ENCODE measurements at places on chromosomes 1 and 21. TPM values are rescaled to one million over a fixed set of nuclear protein-coding genes. Genes with fewer than 3 reads are reported as not detected.

GRCh38 chr1:160581961-160582360 lies 2.7 kb upstream of the CD84 start:
- no peak for DNase-seq

GRCh38 chr1:83954166-83954823 lies 44.6 kb downstream of the TTLL7 start:
- DNase-seq: no peak

GRCh38 chr1:37725851-37726613 lies 33.7 kb downstream of the CDCA8 start:
- no peak for DNase-seq

DNA sequence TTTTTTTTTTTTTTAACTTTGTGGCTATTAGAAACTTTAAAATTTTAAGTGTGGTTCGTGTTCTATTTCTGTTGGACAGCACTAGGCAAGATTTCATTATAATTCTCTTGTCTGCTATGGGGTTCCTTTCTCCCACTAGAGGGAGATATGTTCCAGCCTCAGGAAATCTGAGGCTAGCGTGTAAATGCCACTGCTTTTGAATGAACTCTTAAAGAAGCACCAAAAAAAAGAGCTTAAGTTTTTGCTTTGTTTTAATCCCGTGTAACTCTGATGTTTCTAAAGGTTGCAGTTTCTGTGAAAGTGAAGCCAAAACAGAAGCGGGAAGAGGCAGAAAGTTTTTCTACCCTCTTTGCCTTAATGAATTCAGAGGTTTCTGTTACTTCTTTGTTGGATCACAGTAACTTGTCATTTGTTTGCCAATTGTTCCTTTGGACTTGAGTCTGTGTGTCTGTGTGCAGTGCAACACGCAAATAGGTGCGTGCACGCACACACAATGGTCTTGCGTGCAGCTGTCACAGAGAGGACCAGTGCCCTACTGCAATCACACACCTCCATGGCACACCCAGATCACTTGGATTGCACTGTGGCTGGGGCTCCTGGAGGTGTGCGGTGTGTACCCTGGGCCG lies 32.3 kb downstream of the HHAT start:
- peak; percentile 77 for DNase-seq

GRCh38 chr1:19374926-19375325 lies 62.8 kb downstream of the SLC66A1 start:
- no peak for DNase-seq

DNA sequence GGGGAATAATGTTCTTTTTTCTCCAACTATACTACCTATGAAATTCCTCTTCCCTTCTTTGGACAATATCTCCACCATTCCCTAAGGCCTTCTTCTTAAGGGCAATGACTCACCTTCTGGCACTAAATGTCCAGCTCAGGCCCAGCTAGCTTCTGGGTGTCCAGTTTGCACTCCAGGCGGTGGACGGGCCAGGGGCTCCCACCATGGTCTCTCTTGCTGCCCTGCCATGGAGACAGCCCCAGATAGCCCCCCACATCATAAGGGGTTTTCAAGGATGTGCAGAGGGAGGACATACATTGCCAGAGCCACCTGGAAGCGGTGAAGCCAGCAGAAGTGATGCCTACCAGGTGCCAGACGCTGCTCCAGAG lies 43.8 kb downstream of the C1orf198 start:
- DNase-seq: peak; percentile 79

- DNase-seq: peak; percentile 54
These were observed 35.7 kb downstream of the ZBTB8B start for GRCh38 chr1:32500387-32501209.

- DNase-seq: no peak
These were observed 805 bp downstream of the SIM2 start for GRCh38 chr21:36699546-36700294.

GRCh38 chr21:31216206-31216605 lies 127.9 kb downstream of the TIAM1 start:
- no peak for DNase-seq

GRCh38 chr1:22910286-22910685 lies 62.4 kb downstream of the LACTBL1 start:
- DNase-seq: no peak

DNA sequence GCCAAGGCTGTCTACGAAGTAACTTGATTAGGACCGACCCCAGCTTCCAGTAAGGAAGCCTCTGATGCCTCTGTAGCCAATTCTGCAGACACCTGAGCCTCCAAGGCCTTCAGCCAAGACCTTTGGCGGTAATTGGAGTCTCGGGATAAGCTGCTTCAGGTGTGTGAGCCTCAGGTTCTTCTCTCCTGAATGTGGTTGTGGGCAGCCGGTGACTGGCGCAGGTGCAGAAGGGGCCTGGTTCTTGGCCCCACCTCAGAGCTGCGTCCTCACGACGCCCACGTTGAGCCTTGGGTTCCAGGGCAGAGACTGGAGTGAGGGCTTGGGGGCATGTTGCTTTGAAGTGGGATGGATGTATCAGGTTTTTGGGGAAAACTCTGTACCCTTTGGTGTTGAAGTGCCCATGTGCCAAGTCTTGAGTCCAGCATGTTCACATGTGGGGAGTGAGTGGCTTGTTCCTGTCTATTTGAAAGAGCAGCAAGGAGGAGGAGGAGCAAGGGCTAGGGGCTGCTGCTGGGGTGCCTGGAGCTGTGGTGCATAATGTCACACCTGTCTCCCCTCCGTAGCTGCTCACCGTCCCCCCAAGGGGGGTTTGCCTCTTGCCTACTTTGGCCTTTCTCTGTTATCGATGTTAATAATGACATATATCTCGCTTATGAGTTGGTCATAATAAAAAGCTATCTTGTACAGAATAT lies 1.4 kb downstream of the PSEN2 start:
- DNase-seq: no peak

DNA sequence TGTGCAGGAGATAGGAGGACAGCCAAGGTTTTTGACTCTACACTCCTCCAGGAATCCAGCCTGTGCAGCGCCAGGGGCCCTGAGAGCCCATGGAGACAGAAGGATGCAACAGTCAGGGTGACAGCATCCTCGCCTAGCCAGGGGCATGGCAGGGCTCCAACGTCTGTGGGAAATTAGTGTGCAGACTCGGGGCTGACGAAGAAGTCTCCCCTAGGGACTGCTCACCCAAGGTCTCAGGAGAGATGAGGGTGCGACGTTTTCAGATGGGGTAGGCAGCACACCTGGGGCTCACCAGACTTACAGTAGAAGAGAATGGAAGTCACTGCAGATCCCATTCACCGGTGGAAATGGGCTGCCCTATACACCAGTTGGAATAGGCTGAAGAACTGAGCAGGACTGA lies 241.7 kb downstream of the SETD4 start:
- DNase-seq: peak; percentile 5

DNA sequence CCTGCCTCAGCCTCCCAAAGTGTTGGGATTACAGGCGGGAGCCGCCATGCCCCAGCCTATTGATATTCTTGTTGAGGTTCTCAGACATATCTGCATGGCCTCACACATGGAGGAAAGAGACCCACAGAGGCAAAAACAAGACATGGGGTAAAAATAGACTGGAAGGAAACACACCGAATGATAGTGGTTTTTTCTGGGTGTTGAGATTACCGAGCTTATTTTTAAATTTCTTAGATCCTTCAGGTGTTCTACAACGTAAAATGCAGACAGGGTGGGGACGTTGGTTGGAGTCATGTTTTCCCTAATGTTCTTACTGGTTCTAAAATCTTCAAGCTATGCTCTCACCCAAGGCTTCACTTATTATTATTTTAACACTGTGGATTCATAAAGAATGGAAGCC lies 23.9 kb upstream of the RUNX3 start:
- DNase-seq: no peak

DNA sequence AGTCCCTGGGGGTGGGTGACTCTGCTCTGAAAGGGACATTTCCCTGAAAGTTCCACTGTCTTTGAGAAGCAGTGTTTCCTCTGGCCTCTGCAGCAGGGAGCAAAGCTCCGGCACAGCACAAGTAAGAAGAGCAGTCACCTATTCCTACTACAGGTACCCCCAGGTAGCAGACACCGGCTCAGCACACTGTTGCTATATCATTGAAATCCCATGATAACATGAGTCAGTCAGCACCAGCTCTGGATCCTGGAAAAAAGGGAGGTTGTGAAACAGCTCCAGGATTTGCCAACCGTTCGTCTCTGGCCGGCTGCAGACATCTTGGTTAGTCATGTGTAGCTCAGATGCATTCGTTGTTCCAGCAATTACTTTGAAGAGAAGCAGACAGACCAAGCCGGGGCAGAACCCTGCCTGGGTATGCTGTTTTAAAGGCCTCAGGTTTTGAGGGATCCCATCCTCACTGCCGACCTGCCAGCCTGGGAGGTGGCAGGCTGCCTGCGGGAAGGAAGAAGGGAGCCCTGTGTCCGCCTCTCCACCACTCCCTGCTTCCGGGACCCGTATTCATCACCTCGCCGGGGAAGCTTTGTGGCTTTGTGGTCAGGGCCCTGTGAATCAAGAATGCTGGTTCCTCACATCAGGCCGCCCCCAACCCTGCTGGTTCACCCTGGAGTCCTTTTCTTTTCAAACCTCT lies 139.2 kb downstream of the CLIC6 start:
- DNase-seq: peak; percentile 97

- no peak for DNase-seq
These were observed 28.9 kb downstream of the NEK2 start for GRCh38 chr1:211646566-211646965.

DNA sequence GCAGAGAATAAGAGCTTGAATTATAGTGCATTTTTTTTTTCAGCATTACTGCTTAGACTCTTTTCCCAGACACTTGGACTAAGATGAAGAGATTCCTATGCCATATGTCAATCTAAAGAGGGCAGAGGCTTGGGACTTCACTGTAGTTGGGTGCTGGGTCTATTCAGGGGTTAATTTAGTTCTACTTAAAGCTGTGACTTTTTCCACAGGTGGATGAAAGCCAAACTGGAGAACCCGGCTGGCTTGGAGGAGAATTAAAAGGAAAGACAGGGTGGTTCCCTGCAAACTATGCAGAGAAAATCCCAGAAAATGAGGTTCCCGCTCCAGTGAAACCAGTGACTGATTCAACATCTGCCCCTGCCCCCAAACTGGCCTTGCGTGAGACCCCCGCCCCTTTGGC lies 104.8 kb downstream of the ATP5PO start:
- DNase-seq: peak; percentile 16

DNA sequence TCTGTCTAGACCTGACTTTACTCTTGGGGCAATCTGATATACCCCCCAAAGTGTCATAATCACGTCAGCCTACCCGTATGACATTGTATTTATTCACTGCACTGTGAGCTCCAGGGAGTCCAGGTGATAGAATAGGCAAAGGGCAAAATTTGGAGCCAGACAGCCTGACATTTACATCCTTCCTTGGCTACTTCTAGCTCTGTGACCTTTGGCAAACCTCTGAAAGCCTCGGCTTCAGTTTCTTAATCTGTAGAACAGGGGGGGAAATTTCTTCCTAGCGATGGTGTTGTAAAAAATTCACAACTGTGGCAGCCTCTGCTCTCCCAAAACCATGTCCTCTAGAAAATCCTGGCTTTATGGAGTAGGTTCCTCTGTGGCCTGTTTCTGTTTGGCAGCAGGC lies 240.9 kb downstream of the KIF26B start:
- DNase-seq: peak; percentile 24

DNA sequence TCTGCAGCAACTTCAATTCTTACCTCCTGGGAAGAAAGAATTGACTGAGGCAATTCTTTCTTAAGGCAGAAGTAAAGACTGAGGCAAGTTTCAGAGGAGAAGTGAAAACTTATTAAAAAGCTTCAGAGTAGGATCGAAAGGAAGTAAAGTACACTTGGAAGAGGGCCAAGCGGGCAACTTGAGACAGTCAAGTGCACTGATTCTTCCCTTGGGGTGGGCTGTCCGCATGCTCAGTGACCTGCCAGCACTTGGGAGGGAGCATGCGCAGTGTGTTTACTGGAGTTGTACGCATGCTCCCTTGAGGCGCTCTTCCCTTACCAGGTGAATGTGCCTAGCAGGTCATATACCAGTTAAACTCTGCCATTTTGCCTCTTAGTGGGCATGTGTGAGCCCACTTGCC lies 55.3 kb upstream of the NBPF3 start:
- no peak for DNase-seq

GRCh38 chr1:84603941-84604830 lies 29.9 kb upstream of the CTBS start:
- peak; percentile 95 for DNase-seq

DNA sequence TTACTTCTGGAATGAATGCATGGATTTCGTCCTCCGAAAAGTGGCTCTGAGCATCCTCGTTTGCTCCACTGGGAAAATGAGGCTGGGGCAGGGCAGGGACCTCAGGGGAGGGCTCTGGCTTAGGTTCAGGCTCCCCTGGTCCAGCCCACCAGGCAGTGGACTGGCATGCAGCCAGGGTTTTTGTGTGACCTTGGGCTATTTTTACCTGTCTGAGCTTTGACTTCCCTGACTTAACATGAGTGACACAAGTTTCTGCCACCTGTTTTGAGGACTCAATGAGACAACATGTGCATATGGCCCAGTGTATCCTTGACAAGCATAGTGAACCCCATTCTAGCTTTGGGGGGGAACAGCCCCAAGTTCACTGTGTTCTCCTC lies 32.6 kb upstream of the EDN2 start:
- DNase-seq: no peak

DNA sequence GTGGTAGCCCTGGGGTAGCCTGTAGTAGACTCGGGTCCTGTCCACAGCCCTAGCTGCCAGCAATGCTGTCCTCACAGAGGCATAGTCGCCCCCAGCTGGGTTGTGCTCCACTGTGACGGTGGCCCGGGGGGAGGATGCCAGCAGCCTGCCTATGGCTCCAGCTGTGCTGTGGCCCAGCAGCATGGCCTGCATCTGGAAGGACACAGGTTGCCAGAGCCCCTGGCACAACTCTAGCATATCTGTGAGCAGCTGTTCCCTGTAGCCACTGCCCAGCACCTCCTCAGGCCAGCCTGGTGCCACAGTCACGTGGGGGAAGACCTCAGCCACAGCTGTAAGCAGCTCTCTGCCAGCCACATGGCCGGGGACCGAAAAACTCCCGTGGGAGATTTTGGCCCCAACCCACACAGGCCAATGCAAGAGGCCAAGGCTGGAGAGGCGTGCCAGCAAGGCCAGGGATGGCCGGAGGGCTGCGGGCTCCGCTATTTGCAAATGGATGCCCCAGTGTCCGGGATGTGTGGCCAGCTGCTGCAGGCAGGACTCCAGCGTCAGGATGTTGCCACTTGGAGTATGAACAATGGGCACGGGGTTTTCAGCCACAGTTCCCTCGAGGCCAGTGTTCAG lies 13.9 kb downstream of the FAM151A start:
- DNase-seq: no peak

GRCh38 chr1:205579711-205580110 lies 52.1 kb downstream of the ELK4 start:
- no peak for DNase-seq

Gene BTG2
- 18.2 TPM for total RNA-seq

Gene ABCG1
- 0.08 TPM for total RNA-seq

Gene TTLL10
- not detected for total RNA-seq

Gene OR2T2
- total RNA-seq: not detected

Gene ZNF683
- total RNA-seq: not detected

Gene FCRL6
- not detected for total RNA-seq

Gene ETV3L
- not detected for total RNA-seq

Gene CTSE
- total RNA-seq: not detected

Gene HTR6
- total RNA-seq: 0.09 TPM

Gene RHD
- not detected for total RNA-seq

Gene FMOD
- 6.6 TPM for total RNA-seq

Measured in fibroblast of the aortic adventitia (primary cell).